ENCODE measurements at places on chromosomes 7 and 10.

DNA sequence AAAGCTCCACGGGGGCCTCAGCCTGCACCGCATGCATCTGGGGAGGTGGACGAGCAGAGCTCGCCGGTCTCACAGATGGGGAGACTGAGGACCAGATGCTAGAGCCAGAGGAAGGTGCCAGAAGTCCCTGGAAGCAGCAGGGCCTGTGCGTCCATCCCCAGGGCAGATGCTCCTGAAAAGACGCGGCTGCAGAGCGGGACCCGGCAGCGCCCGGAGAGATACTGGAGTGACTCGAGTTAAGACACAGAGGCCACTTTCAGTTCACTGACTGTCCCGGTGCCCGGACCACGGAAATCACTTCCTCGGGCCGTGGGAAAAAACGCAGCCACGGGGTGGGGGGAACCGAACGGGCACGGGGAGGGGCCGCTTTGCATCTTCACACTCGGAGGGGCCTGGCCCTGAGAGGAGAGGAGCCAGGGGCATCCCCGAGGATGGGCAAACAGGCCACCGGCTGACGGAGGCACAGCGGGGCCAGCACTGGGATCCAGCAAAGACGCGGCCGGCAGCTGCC, 85.4 kb downstream of the FOXL3 start:
- DNase-seq: no peak

GRCh38 chr10:123252779-123253178, 98.6 kb downstream of the BUB3 start:
- no peak for DNase-seq

DNA sequence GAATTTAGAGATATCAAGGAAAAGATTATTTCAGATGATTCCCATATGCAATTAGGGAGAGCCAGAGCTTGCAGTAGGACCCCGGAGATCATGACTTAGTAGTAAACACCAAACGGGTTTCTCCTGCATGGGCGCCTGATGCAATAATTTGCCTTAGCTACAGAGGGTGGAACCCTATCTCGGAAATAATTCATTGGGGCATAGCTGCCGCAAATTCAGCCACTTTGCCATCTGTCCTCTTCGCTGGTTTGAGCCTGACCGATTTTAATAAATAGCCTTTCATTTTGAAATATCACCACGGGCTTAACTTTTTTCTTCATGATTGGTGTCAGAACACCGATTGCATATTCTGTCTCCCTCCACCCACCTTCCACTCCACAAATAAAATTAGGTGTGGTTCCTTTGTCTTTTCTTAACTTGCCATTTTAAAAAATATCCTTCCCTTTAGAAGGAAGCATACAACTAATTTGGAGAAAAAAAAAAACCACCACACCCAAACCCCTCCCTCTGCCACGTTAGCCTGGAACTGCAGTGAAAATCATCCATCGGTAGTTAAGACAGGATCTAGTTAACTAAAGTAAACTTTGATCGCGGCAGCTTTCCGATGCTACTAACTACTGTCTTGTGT, 1.4 kb downstream of the GARS1 start:
- DNase-seq: no peak

DNA sequence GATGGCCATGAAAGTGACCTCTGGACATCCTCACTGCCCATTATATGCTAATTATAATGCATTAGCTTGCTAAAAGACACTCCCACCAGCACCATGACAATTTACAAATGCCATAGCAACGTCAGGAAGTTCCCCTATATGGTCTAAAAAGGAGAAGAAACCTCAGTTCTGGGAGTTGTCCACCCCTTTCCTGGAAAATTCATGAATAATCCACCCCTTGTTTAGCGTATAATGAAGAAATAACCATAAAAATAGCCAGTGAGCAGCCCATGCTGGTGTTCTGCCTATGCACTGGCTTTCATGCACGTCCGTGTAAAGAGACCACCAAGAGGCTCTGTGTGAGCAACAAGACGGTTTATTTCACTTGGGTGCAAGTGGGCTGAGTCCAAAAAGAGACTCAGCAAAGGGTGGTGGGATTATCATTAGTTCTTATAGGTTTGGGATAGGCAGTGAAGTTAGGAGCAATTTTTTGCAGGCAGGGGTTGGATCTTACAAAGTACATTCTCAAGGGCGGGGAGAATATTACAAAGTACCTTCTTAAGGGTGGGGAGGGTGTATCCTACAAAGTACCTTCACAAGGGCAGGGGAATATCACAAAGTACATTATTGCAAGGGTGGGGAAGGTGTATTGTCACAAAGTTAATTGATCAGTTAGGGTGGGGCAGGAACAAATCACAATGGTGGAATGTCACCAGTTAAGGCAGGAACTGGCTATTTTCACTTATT, 45.6 kb downstream of the LBX1 start:
- no peak for DNase-seq

DNA sequence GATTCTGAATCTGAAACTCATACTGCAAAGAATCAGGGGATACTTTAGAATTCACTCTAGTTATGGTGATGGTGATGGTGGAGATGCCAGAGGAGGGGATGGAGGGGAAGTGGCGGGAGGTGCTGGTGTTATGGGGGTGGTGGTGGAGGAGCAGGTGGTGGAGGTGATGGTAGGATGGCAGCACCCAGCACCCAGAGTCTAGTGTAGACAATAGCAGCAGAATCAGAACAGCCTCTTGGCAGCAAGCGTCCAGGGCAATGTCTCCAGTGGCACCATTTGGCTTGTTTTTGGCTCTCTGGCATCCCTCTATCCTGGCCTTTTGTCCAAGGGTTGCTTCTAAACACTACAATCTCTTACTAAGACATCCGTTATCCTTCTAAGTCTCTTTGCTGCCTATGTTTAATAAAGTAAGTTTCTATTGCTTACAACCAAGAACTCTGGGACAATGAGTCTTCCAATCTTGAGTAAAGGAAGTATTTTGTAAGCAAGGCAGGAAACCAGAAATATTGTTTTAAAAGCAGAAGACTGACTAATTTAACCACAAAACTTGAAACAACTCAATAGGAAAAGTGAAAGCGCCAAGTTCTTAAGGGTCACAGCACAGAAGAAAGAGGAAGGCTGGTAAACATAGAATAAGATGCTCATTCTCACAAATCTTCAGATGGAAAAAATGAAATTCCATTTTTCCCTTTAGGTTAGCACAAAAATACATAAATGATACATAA, 42.4 kb upstream of the GDF10 start:
- DNase-seq: no peak

- no peak for DNase-seq
Observed at GRCh38 chr10:11742009-11742778, at the start of gene ECHDC3. ECHDC3 (plus strand) TSS chr10:11742382; CDS start chr10:11742577, 195 bp downstream.

DNA sequence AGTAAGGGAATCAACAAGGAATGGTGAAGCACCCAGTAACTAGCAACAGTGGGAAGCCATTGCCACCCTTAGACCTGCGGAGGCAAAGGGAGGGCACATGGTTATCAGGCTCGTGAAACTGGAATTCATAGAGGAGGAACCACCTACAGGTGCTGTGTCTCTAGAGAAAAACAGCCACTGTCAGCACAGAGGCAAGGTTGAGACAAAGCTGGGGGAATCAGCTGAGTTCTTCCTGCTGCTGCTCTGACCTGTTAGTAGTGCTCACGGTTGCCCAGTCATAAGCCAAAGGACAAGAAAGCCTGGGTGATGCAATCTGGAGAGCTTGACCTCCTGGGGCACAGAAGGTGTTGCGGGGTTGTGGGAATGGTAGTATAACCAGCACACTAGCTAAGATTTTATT, 110.1 kb downstream of the TPST1 start:
- DNase-seq: no peak

- DNase-seq: no peak
Observed at GRCh38 chr7:86991771-86992191, 67.7 kb downstream of the ELAPOR2 start.

- DNase-seq: no peak
Observed at GRCh38 chr10:36265741-36266140, 623.6 kb upstream of the FZD8 start.

- no peak for DNase-seq
Observed at GRCh38 chr7:21253740-21254687, 173.9 kb upstream of the SP4 start.

DNA sequence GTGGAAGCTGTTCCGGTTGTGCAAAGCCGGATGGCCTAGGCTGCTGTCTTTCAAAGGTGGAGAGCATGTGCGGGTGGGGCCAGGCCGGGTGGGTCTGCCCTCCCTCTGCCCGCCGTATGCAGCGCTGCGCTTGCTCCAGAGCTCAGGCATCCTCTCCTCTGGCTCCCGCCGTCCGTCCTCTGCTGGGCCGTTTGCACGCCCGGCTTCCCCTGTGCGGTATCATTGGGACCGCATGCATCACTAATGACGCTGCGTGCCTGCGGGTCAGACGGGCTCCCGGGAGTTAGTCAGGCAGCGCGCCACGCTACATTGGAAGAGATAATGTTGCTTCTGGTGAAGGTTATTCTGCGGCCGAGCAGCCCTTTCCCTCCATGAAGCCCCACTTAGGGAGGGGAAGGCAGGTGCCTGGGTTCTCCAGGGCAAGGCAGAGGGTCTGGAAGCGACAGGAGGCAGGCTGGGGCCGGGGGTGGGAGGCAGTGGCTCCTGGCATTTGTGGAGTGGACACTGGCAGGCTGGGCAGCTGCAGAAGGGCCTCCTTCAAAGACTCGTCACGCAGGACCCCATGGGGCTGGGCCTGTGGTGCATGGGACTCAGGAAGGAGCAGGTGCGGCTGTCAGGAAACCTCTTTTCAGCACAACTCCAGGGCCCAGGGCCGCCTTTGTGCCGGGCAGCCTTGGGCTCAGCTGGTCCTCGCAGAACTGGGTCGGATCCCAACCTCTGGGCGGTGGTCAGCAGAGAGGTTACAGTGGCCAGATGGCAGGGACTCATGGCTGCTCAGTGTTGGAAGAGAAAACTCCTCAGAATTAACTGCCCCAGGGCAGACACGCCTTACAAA, 318.5 kb downstream of the WDR37 start:
- no peak for DNase-seq

GRCh38 chr7:6307762-6308161, 35.3 kb upstream of the CYTH3 start:
- no peak for DNase-seq

DNA sequence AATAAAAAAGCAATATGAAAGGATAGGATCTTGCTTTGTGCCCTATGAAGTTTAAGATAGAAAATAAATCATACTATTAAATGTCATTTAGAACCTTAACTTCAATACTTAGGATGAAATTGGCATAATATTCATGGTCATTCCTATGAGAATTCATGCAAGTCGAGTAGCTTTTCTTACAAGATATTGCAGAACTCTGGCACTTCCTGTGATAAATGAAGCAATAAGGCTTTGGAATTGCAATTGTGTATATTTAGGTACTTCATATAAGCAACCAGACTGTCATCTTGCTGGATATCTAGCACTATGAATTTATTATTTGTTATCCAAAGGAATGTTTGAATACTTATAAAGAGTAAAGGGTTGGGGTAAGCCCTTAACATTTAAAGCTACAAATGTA, 116.5 kb downstream of the ZNF438 start:
- DNase-seq: no peak

DNA sequence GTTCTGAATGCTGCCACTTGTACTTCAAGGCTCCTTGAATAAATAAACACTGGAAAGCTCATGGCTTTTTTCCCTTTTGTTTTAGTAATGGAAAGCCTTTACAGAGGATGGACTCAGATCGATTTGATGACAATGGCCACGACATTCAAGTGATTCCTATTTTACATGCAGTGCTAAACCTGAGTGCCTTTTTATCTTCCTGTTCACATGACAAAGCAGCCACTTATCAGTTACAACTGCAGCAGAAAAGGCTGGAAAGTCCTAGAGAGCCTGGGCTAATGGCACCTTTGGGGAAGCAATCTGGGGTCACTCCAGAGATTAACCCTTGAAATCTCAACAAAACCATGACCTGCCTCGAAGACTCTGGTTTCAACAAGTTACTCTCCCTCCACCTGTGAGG, 249.0 kb upstream of the AUTS2 start:
- no peak for DNase-seq

DNA sequence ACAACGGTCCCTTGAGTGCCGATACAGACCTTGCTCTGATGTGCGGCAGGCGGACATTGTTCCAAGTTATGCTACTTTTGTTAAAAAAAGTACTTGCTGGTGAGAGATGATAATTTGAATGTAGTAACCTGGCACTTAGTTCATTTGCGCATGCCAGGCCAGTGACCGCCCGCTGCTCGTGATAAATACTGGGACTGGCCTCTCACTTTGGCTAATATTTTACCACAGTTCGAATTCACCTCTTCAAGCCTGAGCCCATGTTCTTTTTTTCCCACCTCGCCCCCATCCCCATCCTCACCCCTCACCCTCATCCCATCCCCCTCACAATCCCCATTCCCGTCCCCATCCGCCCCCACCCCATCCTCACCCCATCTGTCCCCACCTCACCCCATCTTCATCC, 126.4 kb downstream of the DNAJB6 start:
- DNase-seq: no peak

DNA sequence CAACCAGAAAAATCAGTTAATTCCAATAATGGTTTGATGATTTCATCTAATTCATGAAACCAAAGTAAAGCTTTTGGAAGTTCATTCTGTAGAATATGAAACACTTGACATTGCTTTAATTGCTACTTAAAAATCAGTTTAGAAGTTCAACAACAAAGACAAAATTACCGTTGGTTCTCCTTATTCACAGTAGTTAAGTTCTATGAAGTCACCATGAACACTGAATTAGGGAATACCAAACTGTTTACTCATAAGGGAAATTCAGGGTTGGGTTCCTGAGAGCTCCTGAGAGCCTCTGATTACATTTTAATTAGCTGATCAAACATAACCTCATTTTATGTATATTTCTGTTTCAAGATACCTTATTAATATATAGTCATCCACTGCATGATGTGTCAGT, 46.2 kb downstream of the ZNF438 start:
- DNase-seq: no peak

DNA sequence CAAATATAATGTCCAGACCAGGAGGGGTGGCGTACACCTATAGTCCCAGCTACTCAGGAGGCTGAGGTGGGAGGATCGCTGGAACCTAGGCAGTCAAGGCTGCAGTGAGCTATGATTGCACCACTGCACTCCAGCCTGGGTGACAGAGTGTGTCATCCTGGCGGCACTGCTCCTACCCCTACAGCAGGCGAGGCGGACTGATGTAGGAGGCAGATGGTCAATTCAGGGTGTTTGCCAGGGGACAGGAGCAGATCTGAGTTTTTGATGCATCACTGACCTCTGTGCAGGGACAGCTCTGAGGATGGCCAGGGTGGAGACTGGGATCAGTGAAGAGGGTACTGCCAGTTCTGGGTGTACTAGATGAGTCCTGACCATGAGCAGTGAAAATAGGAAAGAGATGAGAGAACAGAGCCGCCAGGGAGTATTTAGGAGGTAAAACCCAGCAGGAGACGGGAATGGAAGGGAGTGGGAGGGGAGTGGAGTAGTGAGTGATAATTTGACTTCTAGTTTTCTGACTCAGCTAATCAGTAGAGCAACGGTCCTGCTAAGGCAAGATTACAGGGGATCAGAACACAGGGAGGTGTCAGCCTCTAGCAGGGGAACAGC, 75.3 kb downstream of the HIP1 start:
- DNase-seq: no peak

Data from AG04450 (cell line).